Karpas-422 (cell line): ENCODE measurements at places on chromosomes 5 and 9. TPM values are rescaled to one million over a fixed set of nuclear protein-coding genes. Genes with fewer than 3 reads are reported as not detected.

DNA sequence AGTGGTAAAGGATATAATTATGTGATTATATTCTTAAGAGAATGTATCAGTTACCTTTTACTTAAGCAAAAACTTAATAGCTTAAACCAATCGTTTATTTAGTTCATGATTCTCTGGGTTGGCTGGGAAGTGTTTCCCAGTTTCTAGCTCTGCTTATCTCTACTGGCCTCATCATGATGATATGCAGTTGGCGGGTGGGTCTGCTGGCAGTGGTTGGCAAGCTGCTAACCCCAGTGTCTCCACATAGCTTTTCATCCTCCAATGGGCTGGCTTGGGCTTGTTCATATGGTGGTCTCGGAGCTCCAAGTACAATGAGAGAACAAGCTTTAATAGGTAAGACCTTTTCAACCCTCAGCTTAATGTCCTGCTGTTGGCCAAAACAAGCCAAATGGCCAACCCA, 43.8 kb downstream of the ABLIM3 start:
- DNase-seq, result no peak

GRCh38 chr5:464843-465590, 22.0 kb downstream of the EXOC3 start:
- DNase-seq, result no peak

The CCL28 gene
- 18.8 and 42.3 TPM in 2 replicates for total RNA-seq

- no peak for DNase-seq
Measured at GRCh38 chr9:89555451-89556375, 49.1 kb upstream of the GADD45G start.

GRCh38 chr5:132629230-132629944, 28.6 kb upstream of the IL13 start:
- no peak for DNase-seq

The PCSK5 gene
- total RNA-seq, result not detected in 2 replicates

The GARIN3 gene
- total RNA-seq, result not detected in 2 replicates

The ECSCR gene
- not detected in 2 replicates for total RNA-seq

The LRRC26 gene
- not detected in 2 replicates for total RNA-seq

DNA sequence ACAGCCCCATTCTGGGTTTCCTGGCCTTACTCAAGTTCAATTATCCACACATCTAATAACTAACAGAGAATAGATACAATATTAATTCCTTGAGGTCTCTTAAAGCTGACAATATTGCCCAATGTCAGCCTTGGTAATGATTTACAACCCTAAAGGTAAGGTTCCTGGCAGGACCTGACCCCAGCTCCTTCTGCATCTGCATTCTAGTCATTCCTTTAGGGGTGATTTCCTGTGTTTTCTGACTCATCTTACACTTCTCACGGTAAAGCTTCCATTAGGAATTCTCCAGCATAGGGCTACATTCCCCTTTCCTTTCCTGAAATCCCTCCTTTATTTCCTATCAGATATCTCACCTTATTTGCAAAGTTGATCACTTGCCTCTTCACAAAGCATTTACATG, 9.3 kb downstream of the HAVCR1 start:
- DNase-seq, result no peak

GRCh38 chr9:88737876-88738275, 202.9 kb downstream of the NXNL2 start:
- no peak for DNase-seq

The EFNA5 gene
- total RNA-seq, result not detected in 2 replicates

The SCAMP1 gene
- total RNA-seq, result 24.3 and 72.5 TPM in 2 replicates

- peak; percentile 74 for DNase-seq
Measured at GRCh38 chr9:85258823-85259370, 482.9 kb downstream of the AGTPBP1 start.

DNA sequence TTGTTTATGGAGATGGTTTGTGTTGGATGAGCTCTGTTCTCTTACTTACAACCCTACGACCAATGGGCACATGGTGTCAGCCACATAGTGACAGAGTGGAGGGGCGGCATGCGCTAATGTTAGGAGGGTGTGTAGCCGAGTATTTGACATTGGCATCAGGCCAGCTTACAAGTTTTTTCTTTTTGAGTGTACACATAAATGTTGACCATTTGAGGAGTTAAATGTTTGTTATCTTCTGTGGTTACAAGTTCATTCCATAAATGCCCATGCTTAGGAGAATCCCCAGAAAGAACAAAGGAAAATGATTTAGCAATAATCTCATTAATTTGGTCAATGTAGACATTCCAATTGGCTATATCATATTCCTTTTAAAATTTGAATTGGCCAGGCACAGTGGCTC, 180.1 kb upstream of the ELL2 start:
- no peak for DNase-seq

The KIAA1958 gene
- 28.5 and 44.7 TPM in 2 replicates for total RNA-seq

The TMEM171 gene
- not detected in 2 replicates for total RNA-seq

DNA sequence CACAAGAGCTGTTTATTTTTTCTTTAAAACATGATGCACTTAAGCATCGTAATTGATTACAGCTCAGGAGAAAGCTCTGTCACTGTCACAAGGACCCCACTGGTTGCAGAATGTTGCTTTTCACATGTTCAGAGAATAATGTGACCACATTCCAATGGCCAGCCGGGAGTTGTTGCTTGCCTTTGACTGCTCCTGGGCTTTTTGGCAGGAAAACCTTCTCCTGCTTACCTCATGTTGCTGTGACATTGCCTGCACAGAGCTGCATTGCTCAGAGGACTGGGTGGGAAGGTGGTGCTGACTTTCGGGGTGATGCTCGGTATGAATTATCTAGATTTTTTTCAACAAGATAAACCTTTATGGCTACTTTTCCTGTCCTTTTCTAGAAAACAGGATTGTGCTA, 88.2 kb downstream of the PALM2AKAP2 start:
- DNase-seq, result no peak

- peak; percentile 44 for DNase-seq
Measured at GRCh38 chr9:99039505-99040182, 65.3 kb upstream of the TGFBR1 start.

GRCh38 chr5:169988947-169989346, 8.7 kb upstream of the INSYN2B start:
- DNase-seq, result no peak

- DNase-seq, result no peak
Measured at GRCh38 chr5:22076586-22076985, 776.6 kb downstream of the CDH12 start.

The PCDHGA5 gene
- total RNA-seq, result 8.8 and 9.7 TPM in 2 replicates

DNA sequence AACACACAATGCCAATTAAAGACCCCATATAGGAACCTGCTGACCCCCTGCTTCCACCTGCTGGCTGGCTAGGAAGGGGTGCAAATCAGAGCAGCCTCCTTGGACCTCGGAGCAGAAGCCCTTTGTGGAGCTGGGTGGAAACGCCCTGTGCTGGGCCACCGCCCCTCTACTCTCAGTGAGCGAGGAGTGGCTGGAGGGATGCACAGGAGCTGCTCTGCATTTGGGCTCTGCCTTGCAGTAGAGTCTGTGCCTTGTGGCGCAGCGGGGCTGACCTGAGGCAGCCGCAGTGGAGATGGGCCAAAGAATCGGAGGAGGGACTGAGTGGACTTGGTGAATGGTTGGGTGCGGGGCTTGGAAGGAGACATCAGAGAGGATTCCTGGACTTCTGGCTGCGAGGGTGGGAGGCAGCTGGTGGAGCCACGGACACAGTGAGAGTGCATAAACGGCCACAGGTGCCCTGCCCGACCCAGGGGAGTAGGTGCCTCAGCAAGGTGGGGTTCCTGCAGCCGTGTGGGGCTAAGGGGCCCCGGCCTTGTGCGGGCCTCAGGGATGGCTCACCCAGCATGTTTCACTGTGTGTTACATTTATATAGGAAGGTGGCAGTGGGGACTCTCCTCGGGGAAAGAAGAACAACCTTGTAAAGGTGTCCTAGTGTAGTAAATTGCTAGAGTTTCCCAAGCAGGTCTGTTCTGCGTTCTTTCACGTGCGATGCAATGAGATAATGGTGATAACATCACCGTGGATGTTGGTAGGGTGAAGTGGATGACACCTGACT, 14.1 kb upstream of the IRX4 start:
- DNase-seq, result no peak

The SH3RF2 gene
- total RNA-seq, result not detected in 2 replicates

The ANKRD55 gene
- total RNA-seq, result not detected in 2 replicates

DNA sequence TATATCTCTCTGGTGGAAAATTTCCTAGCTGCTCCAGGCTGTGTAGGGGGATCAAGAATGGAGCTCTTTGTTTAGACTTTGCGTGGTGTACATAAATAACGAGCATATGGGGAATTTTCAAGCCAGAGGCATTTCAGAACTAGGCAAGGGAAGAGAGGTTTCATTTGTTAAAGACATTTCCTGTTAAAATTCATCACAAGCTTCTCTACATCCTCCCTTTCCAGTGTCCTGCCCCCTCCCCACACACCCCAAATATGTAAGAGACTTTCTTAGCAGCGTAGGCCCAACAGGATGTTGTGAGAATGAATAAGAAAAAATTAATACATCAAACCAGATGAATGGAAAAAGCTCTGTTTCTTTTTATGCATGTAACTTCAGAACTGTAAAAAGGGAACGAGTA, 150.3 kb downstream of the GPBP1 start:
- no peak for DNase-seq

GRCh38 chr9:99368341-99369326, 146.6 kb downstream of the SEC61B start:
- no peak for DNase-seq

DNA sequence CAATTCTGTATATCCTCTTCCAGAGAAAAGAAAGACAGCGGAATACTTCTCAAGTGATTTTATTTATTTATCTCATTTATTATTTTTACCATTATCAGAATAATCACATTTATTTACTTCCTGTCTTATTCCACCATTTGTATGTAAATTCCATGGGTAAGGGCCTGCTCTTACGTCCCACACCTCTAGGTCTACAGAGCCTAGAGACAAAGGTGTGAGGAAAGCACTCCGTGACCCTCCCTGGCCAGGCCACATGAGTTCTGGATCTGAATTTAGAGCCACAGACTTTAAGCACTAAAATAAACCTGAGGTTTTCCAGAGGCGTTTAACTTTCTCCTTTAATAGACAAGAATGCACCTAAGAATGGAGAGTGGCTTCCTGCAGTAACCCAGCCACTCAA, 85.3 kb upstream of the CTSV start:
- no peak for DNase-seq

GRCh38 chr5:150155258-150156026, at the start of gene PDGFRB:
Gene PDGFRB, minus strand, starts transcription at chr5:150155845. Its CDS starts 18,798 bp downstream, at chr5:150137047.
- DNase-seq, result no peak

DNA sequence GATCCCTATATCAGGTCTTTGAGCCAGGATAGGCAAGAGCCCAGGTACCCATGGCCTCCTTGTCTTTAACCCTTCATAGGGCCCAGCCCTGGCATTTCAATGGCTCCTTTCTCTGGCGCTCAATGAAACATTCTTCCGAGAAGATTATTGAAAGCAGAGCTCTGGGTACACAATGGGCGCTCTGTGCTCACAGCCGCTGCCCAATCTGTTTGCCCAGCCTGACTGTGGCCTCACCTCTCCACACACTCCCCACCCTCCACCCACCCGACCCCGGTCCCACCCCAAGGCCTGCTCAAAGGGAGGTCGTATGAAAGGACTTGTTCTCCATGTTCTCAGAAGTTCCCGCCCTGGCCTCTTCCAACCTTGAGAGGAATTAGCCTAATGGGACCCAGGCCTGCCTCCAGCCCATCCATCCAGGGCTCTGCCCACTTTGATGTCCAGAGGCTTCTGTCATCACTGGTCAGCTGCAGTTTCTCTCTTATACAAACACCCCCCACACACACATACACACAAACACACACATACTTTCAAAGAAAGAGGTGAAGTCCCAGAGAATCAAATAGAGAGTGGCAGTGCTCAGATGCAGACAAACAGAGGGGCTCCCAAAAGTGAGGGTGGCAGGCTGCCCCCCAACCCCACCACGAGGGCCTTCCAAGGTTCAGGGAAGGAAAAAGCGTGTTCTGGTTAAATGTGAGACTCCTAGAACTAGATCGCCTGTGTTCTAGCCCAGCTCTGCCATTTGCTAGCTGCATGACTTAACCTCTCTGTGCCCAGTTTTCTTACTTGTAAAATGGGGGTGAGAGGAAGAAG, 5.1 kb upstream of the ARSI start:
- DNase-seq, result no peak

GRCh38 chr9:115591584-115591984, 473.6 kb upstream of the TNC start:
- DNase-seq, result peak; percentile 91

DNA sequence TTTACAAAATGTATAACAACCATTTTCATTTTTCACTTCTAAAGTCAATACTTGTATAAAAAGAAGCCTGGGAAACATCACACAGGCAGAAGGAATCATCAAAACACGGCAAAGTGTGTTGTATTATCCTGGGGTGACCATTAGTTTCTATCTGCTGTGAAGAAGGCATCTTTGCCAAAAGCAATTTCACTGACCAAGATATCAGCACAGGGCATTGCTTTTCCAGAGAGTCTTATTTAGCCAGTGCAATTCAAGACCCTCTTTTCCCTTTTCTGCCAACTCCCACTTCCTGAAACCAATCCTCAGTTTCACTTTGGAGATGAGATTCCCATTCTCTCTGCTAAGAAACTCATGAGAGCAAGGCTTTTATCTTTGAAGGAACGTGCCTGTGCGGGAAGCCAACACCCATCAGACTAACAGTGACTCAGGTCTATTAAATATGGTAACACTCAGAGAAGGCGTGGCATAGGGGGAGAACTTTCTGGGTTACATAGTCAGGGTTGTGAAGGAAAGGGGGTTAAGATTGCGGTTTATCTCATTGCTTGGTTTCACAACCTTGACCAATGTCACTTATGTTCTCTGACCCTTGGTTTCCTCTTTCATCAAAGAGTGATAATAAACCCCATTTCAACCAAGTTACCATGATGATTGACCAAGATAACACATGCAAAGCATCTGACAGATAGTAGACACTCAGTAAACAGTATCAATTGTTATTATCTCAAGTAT, 666.9 kb upstream of the KLF4 start:
- DNase-seq, result no peak

GRCh38 chr5:93756372-93756771, 15.0 kb upstream of the POU5F2 start:
- DNase-seq, result no peak

GRCh38 chr9:137044037-137044436, 1.9 kb downstream of the NPDC1 start:
- DNase-seq, result no peak

- no peak for DNase-seq
Measured at GRCh38 chr9:129524582-129525270, 96.2 kb downstream of the C9orf50 start.

GRCh38 chr5:132961887-132962286, 1.5 kb downstream of the AFF4 start:
- peak; percentile 42 for DNase-seq

GRCh38 chr5:91361790-91362189, 21.3 kb downstream of the ARRDC3 start:
- DNase-seq, result no peak

DNA sequence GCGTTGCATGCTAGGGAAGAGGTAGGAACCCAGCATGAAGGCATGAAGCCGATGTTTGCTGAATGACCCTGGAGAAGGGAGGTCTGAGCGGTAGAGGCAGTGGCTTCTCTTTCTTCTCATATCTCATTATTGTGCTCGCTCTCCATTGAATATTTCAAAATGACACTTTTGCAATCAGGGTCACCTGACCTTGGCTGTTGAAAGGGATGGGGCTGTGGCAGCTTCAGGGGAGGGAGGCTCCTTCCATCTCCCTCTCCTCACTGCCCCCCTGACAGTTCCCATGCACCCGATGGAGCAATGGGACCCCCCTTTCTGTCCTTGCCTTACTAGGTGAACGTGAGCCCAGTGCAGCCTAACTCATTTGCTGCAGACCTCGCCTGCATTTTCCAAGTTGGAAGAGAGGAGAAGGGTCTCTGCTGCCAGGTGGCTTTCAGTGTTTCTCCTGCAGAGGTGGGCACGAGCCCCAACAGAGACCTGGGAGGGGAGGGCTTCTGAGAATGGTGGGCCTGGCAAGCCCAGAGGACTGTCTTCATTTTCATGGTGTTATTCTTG, 17.9 kb downstream of the STC2 start:
- no peak for DNase-seq

The WDR70 gene
- 29.4 and 35.6 TPM in 2 replicates for total RNA-seq
